ENCODE measurements at places on chromosomes 7 and 10.

GRCh38 chr10:68633816-68634466, 73.8 kb downstream of the TET1 start:
- no peak for DNase-seq

DNA sequence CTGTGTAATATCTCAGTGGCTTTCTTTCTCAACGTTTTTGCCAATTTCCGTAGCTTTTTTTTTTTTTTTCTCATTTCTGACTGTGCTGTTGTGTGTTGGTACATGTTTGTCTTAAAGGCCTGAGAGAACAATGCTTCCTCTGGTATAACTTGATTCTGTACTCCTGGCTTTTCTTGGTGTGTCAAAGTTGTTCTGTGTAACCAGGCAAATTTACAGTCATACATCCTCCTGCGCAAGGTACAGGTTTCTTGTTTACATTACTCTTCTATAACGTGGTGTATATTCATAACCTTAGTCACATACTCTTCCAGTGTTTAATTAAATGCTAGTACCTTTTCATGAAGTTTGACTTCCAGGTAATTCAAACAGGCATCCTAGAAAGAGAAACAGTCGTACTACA, 8.3 kb upstream of the ARHGAP12 start:
- no peak for DNase-seq

- DNase-seq, result peak; percentile 42
Measured at GRCh38 chr7:43698460-43699255, 30.7 kb downstream of the COA1 start.

GRCh38 chr7:66198469-66198868, 6.7 kb upstream of the TPST1 start:
- no peak for DNase-seq

DNA sequence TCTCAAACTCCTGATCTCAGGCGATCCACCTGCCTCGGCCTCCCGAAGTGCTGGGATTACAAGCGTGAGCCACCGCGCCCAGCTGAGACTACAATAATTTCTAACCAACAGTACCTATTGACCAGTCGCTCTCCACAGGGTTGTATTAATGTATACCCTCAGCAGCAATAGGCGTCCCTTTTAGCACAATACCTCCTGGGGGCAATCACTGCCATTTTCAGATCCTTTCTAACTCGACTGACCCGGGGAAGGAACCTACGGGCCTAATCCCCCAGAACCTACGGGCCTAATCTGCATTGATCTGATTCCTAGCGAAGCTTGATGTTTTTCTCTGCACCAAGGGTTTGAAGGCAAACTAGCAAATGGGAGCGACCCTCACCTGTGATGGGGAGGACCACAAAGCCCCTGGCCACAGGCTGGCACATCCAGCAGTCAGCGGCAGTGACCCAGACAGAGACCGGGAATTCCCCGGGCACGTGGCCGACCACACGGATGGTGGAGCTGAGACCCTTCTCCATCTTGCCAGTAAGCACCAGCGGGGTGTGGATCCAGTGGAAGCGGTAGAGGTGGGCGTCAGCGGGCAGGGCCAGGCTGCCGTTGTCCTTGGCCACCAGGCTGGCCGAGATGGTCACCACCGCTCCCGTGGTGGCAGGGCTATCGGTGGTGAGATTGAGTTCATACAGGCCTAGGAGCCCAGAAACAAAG, 6.9 kb downstream of the TMEM130 start:
- DNase-seq, result no peak

DNA sequence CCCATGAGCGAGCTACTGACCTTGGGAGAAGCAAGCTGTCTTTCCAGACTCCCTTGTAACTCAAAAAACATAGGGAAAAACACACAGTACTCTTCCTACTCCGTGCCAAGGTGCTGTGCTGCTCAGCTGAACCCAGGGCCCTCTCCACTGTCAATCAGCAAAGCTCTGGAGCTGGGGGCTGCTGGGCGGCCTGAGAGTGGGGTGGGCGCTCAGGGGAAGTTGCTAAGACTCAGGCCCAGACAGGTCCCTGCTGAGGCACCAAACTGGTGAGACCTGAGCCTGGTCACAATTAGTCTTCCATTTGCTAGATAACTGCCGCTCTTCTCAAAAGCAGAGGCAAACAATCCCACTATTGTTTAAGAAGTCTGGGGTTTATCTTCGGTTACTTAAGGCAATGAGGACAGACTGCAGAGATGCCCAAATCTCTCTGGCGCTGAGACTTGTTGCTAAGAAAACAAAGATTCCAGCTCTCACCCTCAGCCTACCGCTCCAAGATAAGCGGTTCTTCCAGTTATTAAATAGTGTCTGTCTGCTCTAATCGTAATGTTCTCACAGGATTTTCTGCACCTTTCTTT, 22.0 kb downstream of the STEAP1B start:
- DNase-seq, result no peak

- no peak for DNase-seq
Measured at GRCh38 chr7:155980841-155981240, 168.6 kb upstream of the SHH start.

GRCh38 chr7:85261336-85261735, 74.5 kb upstream of the SEMA3D start:
- peak; percentile 56 for DNase-seq

DNA sequence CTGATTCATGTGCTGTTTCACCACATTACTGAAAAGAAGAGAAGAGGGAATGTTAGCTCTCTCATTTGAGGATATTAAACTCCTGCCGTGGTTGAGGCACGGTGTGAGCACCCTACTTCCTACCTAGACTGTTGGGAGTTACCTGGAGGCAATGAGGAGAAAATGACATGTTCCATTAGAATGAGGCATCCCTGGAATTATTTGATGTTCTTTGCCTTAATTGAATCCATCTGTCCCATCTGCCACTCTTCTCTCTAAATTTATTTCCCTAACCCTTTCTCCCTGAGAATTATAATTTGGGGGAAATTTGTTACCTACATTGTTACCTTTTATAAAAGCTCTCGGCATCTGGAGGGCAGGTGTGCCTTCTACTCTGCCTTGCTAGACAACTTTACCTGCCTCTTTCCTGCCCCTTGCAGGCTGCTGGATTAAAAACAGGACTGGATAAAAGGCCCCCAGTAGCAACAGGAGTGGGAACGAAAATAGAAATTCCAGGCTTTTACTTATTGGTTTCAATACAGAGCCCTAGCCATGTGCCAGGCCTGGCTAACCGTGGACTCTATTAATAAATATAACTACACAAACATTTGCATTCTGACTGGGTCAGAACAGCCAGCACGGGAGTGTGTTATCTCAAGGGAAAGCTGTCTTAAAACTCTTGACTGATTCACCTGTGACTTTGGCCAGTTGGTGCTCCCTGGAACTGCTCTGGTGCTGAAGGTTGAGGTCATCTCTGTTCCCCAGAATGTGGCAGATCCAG, 4.4 kb upstream of the ATXN7L1 start:
- no peak for DNase-seq
